ENCODE measurements at places on chromosomes 7 and 10.
A peak's percentile ranks its signal among the peaks of the same experiment; 100 is the strongest.

DNA sequence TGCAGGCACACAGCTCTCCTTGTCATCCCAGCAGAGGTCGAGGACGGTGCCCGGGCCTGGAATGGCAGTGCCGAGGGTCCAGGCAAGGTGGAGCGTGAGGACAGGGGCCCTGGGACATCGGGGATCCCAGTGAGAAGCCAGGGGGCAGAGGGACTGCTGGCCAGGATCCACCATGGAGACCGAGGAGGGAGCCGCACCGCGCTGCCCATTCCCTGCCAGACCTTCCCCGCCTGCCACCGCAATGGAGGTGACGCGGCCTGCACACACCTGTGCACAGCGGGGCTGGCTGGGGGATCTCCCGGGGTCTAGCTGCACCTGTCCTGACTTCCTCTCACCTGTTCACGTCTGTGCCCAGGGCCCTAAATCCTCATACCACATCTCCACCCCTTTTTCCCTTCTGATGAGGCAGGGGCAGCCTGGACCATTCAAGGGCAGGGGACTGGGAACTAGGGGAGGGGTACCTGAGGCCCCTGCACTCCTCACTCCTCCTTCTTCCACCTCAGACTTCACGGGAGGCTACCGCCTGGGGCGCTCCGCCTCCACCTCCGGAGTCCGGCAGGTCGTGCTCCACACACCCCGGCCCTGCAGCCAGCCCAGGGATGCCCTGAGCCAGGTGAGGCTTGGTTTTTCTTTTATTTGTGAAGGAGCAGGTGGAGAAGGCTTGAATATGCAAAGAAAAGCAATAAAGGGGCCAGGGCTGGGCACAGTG, 6.9 kb downstream of the NYAP1 start:
- no peak for DNase-seq

- DNase-seq: no peak
These were observed 67.2 kb upstream of the CSTF2T start for GRCh38 chr10:51766423-51767102.

GRCh38 chr7:22565315-22565811, 65.4 kb upstream of the STEAP1B start:
- peak; percentile 39 for DNase-seq

DNA sequence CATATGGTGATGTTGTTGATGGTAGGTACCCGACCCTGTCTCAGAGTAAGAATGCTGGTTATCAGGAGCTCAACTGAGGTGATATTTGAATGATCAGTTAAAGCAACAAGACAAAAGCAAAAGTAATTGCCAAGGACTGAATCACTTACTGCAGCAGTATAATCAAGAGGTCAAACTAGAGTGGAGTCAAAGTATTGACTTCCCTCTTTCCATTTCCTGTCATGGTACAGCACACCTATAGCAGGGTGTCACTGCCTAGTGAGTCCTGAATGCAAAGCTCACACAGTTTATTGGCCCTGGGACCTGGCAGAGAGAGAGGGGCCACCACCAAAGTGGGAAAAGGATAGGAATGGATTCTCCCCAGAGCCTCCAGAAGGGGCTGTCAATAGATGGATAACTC, 886.1 kb upstream of the SORCS1 start:
- no peak for DNase-seq

DNA sequence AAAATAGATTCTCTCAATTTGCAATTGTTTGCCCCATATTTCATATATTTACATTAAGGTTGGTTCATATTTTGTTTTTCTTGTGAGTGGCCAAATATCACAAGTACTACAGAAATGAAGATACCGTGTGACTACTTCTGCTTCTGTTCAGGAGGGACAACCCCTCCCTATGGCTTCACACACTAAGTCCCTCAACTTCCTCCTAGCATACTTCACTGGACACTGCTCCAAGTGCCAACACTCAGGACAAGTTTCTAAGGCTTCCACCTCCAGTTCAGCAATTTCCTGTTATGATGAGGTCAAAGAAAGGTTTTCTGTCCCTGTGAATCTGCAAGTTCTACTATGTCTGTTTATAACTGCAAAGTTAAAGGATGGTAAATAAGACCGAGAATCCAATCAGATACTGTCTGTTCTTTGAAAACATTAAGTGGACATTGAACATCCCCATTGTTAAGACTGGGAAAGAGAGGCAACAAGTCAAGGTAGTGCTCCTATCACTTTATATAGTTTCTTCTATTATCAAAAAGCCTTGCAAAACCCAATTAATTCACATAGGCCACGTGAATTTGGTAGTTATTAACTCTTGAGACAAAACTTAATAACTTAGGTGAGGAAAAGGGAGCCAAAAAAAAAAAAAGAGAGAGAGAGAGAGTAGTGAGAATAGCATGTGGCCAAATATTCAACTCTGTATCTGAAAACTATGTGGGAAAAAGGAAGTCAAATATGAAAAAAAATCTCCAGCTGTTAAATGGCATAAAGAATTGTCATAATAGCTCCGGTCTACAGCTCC, 81.3 kb upstream of the DKK1 start:
- DNase-seq: no peak

DNA sequence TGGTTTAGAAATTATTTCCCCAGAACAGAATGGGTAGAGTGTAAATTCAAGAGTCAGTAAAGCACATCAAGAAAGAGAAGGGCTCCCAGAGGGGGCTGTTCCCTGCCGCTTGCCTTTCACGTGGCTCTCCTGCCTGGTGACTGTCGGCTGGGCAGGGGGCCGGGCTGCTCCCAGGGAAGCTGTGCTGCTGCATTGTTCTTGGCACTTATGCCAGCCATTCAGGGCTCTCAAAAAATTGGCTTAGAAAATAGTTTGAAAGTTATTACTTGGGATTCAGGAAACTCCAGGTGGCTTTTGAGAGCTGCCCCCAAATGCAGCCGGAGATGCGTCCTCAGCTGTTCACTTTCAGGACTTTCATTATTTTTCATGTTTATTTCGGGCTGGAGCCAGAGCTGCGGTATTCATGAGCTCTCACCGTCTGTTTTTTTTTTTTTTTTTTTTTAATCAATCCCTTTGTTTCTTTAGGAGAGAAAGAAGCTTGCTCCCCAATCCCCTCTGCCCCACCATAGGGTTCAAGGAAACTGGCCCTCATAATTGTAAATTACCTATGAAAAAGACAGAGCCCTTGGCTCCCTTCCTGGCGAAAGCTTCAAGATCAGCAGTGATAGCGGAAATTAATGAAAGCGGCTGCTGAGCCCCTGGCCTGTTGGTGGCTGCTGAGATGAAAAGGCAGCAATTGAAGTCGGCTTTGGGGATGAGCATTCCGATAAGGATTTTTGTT, 94.1 kb downstream of the SORCS3 start:
- no peak for DNase-seq

GRCh38 chr7:130956417-130957136, 222.6 kb upstream of the KLF14 start:
- DNase-seq: no peak

DNA sequence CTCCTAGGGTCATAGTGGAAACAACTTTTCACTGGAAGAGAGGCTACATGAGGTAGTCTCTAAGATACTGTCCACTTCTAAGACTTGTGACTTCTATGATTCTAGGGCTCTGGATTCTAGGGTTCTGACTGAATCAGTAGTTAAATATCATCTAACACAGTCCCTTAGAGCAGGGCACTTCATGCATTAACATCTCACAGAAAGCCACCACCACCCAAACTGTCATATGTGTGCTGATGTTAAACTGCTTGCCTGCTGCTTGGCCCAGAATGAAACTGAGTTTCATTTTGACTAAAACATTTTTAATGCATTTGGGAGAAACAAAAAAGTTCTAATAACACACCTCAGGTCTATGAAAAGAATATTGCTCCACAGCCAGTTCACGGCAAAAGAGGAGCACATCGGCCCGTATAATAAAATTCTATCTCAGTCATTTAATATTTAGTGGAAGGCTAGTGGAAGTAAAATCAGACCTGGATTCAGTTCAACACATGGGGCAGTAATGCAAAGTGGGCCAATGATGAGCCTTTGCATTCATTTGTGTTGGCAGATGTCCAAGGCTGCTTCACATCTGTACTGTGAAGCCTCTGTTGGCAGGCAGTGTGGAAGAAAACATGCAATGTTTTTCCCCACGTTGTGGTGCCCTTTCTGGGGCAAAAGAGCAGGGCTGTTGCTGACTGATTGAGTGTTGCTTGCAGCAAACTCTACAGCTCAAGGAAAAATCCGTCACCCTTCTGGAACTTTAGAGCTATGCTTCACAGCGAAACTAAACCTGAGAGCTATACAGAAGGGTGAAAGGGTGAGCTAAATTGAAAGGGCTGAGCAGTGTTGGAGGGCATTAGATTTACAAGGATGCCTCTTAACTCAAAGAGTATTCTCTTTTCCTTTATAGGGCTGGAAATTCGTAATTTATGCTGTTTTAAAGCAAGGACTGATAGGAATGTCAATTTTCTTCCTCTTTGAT, 33.5 kb upstream of the AUTS2 start:
- no peak for DNase-seq

DNA sequence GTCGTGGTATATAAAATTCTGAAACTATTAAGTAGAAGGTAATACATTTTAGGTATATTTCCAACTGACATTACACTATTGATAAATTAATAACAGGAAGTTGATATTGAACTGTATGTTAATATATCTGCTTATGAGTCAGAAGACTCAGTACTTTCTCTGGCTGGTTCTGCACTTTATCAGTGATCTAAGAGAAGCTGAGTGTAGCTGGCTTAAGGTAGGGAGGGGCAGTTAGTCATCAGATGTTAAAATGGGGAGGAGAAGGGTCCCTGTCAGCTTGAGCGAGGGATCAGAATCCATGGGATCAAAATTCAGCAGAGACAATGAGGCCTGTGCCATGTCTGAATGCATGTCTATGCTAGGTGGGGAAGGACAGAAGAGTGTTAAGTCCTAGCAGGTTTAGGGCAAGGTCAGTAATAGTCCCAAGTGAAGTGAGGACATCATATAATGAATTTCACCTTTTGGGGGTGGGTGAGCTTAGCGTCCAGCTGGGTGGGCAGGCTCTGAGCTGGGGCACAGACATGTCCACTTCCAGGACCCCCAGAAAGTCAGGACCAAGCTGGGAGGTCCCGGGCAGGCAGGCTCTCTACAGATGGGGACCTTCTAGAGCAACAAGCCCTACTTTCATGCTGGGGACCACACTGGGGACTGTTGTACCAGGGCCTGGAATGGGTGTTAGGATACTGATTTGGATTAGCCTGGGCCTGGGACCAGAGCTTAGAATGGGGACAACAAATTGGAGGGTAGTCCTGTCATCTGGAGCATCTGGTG, 82.9 kb downstream of the WDFY4 start:
- DNase-seq: no peak

- DNase-seq: peak; percentile 29
These were observed 237.8 kb downstream of the MAD1L1 start for GRCh38 chr7:1994931-1995330.

DNA sequence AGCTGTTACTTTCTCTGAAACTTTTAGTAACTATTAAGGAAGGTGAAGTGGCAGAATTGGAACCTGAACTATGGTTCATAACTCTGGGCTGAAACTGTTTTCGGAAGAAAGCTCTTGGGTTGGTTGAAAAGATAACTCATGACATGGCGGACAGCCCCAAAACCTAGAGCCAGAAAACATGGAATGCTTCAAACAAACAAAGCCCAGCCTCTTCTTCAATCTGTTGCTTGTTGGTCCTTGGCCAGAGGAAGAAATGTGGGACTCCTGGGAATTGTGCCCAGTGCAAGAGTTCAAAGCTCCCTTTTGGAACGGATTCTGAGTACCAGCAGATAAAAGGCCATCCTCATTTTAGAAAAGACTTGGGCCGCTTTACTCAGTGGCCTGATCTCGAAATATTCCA, 52.9 kb upstream of the CACNB2 start:
- no peak for DNase-seq

DNA sequence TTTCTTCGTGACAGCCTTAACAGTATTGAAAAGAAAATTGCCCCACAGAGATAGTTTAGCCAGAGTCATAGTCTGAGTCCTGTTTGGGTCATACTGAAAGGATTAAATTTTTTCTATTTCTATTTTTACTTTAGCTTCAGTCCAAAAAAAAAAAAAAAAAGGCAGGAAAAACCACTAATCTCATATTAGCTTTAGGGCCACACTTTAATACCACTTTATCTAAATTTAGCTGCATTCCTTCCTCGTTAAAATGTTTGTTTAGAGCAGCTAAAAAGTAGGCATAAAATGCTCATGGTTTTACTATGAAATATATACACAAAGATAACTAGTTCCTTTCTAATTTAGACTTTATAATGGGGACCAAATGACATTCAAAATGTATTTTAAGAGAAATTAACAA, 216.5 kb upstream of the TMEM196 start:
- DNase-seq: no peak

- no peak for DNase-seq
These were observed 268.4 kb downstream of the TCERG1L start for GRCh38 chr10:131043039-131043691.

GRCh38 chr10:30583778-30584415, 45.7 kb downstream of the LYZL2 start:
- DNase-seq: no peak

DNA sequence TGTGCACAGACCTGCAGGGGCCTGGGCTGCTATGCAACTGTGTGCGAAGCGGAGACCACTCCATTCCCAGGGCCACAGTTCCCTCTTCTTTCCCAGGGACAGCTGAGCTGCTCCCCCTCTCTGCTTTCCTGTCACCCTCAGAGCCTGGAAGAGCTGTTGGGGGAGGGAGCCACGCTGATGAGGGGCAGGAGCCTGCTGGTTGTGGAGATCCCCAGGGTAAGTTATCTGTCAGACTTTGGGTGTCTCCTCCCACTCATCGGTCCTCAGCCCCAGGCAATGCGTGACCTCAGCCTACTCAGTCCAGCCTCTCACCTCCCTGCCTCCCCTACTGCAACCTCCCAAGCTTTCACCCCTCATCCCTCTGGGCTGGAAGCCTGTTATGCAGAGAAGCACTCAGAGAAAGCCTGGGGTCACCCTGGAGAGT, 53.5 kb downstream of the ZNF467 start:
- peak; percentile 65 for DNase-seq

GRCh38 chr10:5603848-5604170, 62.6 kb downstream of the ASB13 start:
- DNase-seq: no peak

DNA sequence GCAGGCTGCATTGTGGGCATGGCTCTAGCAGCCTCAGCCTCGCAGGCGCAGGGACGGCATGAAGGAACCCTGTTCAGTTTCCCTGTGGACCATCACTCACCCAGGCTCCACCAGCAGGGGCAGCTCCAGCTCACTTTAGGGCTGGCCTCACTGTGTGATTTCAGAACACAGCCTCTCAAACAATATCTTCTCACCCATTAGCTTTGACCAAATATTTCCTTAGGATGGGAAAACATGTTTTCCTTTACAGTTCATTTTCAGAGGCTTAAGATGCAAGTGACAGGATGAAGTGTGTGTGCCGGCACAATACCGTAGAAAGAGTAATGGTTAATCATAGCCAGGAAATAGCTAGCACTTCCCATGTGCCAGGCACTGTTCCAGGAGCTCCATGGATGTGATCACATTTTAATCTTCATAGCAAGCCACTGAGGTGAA, 58.2 kb downstream of the LANCL2 start:
- no peak for DNase-seq

GRCh38 chr7:115099906-115100305, 178.0 kb downstream of the MDFIC start:
- DNase-seq: no peak

- peak; percentile 23 for DNase-seq
These were observed 57.5 kb downstream of the CAMK1D start for GRCh38 chr10:12406764-12407400.

GRCh38 chr7:73602721-73603651, 21.3 kb downstream of the MLXIPL start:
- DNase-seq: no peak

Measured in ELF-1 (cell line).